Hematopoietic multipotent progenitor cell treated with erythropoietin and hydrocortisone succinate and interleukin-3 and kit ligand, for 17 days (in vitro differentiated cells): ENCODE measurements at places on chromosomes 1 and 21.
A peak's percentile ranks its signal among the peaks of the same experiment; 100 is the strongest.

DNA sequence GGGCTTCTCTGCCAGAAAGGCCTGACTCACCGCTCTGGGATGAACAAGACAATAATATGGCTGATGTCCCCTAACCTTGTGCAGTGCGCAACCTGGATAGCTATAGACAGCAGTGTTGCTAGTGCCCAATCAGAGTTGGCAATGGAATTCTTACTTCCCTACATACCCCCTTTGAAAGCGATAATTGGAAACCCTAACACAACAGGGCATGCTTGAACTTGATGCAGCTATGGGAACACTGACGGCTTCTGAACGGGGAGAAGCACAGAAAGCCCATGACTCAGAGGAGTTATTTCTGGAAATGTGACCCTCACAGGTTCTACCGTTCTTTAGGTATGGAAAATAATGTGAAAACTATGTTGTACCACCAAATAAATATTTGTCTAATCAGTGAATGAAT, 200.6 kb downstream of the TRABD2B start:
- DNase-seq = no peak

DNA sequence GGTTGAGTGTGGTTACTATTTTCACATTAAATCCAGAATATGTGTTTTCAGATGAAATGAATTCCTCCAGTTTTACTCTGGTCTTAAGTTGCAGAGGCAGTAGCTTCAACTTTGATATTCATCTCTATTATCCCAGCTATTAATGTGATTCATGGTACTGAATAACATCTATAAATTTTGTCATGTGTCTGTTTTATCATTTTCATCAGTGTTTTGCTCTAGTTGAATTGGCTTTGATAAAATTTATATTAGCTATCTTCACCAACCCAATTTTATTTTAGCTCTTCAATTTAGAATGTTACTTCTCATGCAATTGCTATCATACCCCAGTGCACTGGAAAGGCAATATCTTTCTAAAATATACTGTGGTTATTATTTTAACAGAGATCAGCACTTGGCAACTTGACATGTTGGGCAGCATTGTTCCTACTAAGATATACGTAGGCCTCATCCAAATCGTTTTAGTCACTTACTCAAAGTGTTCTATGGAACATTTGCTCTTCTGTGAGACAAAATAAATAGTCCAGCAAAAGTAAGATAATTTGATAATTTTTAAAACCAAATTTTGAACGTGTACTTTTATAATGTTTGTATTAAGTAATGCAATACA, 184.3 kb downstream of the NCAM2 start:
- no peak for DNase-seq

GRCh38 chr1:184532199-184532598, 145.4 kb downstream of the C1orf21 start:
- DNase-seq = no peak

DNA sequence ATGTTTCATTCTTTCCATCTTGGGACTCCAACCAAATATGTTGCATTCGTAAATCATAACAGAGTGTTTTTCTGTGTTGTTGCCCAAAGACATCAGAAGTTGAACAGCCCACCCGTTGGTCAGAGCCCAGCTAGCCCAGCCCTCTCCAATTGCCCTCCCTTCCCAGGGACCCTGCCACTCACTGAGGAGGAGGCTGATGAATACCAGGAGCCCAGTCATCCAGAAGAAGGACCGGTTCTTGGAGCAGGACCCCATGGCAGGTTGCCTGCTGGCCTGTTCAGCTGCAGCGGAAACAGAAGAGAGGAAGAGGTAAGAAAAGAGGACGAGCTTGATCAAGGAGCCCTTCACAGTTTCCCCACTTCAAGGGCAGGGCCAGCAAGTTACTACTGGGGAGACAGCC, 172.2 kb upstream of the ETV3 start:
- DNase-seq = no peak

DNA sequence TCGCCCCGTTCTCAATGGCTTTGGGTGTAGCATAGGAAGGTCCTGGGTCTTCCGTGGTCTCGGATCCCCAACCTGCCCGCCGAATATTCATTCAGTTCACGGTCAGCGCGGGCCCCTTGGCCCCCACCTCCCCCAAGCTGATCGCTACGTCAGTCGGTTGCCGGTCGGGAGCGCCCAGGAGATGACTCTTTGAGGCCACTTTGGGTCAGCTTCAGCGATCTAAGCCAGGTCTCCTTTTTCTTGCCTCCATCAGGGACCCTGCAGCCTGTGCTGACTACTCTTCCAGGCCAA, 12.8 kb downstream of the HLX start:
- no peak for DNase-seq

DNA sequence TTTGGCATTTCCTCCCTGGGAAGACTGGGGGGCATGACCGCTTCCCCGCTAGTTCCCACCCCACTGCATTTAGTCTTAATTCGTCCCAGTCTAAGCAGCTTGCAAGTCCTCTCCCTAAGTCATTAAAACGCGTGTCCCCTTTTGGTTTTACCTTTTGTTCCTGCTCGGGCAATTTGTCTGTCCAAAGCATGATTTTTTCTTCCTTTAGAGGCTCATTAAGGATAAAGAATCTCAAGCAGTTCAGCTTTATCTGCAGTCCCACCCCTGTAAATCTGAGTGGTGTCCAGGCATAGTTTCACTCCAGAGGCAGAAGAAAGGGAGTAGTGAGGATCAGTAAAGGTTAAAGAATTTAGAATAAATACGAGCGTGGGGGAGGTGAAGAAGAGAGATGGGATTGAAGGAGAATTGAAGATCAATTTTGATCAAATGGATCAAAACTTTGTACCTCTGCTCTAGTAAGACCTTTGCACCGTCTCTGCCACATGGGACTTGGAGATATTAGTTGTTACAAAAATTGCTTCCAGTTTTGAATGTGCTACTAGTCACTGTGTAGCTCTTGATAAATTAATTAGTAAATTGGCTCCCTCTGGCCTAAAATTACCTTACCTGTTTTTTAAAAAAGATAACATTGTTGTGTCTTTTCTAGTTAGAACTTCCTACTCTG, 989 bp upstream of the ETV3 start:
- DNase-seq = no peak

DNA sequence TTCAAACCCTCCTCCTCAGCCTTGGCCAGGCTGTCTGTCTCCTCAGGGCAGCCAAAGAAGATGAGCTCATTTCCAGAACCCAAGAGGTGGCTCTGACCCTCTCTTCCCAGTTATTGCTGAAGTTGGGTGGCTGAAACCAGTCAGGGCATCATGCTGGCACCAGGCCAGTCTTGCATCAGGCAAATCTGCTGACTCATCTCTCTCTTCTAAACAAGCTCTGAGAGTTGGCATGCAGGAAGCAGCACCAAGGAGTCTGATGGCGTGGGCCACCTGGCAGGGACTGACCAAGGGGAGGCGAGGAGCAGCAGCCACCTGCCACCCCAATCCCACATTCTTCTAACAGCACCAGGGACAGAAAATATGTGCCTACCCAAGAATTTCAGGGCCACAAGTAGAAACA, 104.8 kb upstream of the ATP1A1 start:
- peak; percentile 77 for DNase-seq

- no peak for DNase-seq
Observed at GRCh38 chr1:84008631-84009030, 9.7 kb upstream of the TTLL7 start.

- no peak for DNase-seq
Observed at GRCh38 chr1:196650403-196650802, 1.4 kb upstream of the CFH start.

DNA sequence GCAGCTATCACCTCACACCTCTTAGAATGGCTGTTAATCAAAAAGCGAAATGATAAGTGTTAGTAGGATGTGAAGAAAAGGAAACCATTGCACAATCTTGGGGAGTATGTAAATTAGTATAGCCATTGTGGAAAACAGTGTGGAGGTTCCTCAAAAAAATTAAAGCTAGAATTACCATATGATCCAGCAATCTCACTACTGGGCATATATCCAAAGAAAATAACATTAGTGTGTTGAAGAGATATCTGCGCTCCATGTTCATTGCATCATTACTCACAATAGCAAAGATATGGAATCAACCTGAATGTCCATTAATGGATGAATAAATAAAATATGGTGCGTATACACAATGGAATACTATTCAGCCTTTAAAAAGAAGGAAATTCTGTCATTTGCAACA, 68.9 kb downstream of the SNRPE start:
- no peak for DNase-seq

GRCh38 chr1:101250222-101250621, 13.4 kb downstream of the S1PR1 start:
- no peak for DNase-seq

DNA sequence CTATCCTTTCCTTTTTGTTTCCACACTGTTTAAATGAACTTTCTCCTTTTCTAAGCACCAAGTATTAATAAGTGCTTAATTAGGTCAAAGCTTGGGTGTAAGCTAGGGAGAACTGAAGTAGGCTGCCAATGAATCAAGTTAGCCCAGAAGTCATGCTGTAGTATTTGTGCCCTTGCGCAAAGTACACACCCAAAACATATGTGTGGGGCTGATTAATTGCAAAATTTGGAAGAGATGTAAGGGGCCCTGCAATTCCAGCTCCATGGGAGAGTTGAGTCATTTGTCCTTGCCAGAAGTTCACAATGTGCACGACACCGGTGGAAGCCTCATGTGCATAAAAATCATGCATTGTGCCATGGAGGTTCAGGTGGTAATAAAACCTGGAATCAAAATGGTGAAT, 18.6 kb upstream of the NTNG1 start:
- no peak for DNase-seq

- no peak for DNase-seq
Observed at GRCh38 chr21:27423038-27423437, 456.1 kb upstream of the ADAMTS5 start.

DNA sequence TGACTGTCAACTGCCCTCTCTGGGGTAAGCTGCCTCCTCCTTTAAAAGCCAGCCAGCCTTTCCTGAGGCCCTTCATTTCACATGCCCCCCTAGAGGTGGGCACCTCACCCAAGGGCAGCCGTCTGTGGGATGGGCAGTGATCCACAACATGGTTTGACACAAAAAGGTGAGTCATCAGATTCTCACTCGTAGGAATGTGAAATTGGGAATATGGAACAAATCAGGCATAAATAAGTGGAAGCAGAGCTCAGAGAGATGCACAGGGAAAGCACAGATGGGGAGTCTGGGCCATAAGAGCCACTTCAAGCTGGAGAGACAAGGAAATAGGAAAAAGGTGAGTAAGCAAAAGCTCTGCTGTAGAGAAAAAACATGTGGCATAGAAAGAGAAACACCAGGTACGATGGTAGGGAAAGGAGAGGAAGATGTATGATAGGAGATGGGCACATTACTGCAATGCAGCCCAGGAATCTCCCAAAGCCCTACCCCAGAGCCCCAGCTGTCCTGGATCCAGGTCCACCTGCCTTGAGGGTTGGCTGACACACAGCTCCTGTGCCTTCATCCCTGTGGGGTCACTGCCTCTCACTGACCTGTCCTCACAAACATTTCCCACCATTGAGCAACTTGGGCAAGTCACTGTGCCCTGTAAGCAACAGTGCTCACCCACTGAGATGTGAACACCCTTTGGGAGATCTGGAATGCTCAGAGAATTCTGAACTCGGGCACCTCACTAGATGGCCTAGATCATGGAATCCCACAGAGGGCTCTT, 86.6 kb downstream of the ASTN1 start:
- DNase-seq = no peak

- DNase-seq = peak; percentile 49
Observed at GRCh38 chr1:204941421-204942338, 71.0 kb downstream of the NFASC start.

GRCh38 chr21:26115899-26116298, 54.7 kb downstream of the APP start:
- no peak for DNase-seq

- DNase-seq = peak; percentile 64
Observed at GRCh38 chr1:151596166-151596953, 15.5 kb upstream of the SNX27 start.

GRCh38 chr1:64986903-64987871, 20.8 kb upstream of the JAK1 start:
- DNase-seq = no peak

- peak; percentile 76 for DNase-seq
Observed at GRCh38 chr1:228512781-228513198, 25.6 kb downstream of the RNF187 start.

DNA sequence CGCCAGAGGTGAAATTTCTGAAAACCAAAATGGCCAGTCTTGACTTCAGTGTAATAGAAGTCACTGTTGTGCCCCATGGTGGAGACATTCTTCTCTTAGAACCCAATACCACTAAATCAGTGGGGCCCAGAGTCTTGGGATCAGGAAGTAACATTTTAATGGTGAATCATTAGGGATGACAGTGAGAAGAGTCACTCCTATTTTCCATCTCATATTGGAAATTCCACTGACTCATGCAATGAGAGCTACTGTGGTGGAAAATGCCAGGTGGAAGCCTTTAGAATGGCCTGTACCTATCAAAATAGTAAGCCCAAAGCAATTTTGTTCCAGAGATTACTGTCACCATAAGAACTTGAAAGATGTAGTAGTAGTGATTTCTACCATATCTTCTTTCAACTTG, 20.6 kb upstream of the PPM1J start:
- no peak for DNase-seq

DNA sequence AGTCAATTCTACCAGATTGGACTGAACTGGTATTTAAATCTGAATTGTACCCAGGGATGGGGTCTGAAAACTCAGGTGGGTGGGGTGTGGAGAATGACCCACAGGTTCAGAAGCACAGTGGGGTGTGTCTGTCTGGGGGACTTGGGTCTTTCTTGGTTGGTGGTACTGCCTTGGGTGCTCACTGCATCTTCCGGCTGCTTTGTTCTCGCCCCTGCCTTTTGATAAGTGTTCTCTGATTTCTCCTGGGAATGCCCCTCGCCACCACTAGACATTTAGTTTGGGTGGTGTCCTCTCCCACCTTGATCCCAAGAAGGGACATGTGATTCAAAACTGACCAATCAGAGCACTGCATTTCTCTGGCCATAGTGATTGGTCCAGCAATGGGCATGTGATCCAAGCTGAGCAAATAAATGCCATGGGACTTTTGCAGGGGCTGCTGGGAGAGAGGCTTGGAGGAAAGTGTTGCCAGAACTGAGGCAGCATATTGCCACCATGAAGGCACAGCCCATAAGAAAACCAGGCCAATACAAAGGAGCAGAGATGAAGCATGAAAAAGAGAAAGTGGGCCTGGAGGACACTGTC, 270.5 kb downstream of the NPHP4 start:
- DNase-seq = no peak
